Stimulated activated CD8-positive, alpha-beta memory T cell treated with anti-CD3 and anti-CD28 coated beads, Interleukin-4, amount 100 ng/mL, for 1 hour (primary cell): ENCODE measurements at places on chromosomes 6 and 20.

GRCh38 chr6:106561686-106562405, 67.5 kb downstream of the RTN4IP1 start:
- no peak for DNase-seq

GRCh38 chr20:61414455-61414991, 162.5 kb downstream of the CDH4 start:
- no peak for DNase-seq

DNA sequence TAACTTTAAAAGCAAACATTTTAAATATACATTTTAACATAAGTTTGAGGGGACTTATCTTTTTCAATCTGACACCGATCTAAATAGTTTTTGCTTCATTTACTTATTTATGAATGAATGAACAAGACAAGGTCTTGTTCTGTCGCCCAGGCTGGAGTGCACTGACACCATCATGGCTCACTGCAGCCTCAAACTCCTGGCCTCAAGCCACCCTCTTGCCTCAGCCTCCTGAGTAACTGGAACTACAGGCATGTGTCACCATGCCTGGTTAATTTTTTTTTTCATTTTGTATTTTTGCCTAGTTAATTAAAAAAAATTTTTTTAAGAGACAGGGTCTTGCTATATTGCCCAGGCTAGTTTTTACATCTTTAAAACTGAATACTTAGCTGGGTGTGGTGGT, 25.4 kb downstream of the FBXO9 start:
- DNase-seq, result no peak

DNA sequence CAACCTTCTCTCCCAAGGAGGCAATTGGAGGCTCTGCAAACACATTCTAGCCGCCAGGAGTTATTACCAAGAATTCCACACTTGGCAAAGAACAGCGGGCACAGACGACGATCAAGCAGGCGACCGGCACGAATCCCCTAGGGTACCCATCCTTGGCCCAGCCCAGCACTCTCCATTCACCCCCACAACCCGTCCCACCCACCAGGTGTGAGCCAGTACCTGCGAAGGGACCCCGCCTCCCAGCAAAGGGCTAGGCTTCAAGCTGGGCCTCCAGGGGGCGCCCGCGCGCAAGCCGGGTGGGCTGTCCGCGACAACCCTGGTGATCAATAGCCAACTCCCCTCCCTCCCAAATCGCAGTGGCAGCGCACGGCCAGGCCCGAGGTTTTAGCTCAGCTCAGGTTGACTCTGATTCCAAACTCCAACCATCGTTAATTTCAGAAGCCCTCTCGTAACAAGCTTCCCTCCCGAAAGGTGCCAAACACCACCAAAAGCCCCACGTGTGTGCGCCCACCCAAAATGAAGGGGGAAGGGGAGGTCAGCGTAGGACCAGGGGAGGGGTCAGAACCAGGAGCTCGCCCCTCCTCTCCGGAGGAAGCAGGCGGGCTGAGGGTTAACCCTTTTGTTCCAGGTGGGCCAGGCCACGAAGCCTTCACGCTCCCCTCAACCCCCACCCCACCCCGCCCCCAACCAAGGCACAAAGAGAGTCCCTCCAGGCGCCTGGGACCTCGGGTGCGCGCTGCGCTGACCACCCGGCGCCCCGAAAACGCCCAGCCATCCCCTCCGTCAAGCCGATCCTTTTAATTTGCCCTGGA, 2.1 kb downstream of the SALL4 start:
- peak; percentile 20 for DNase-seq

DNA sequence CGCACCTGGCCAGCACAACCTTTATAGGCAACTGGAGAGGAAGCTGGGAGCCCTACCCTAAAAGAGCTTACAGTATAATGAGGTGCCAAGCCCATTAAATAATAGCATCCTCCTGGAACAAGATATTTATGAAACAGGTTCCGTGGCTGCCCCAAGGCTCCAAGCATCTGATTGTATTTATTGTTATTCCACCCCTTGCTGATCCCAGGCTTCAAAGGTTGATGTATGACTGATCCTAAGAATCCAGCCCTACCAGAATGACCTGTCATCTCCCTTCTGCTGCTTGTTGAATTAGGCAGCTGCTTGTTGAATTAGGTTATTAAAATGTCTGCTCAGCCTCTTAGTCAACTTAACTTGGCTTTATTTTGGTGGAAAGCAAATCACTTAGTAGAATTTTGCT, 35.2 kb upstream of the SASH1 start:
- no peak for DNase-seq

- no peak for DNase-seq
Observed at GRCh38 chr6:72969666-72970065, 255.6 kb downstream of the KHDC1L start.

DNA sequence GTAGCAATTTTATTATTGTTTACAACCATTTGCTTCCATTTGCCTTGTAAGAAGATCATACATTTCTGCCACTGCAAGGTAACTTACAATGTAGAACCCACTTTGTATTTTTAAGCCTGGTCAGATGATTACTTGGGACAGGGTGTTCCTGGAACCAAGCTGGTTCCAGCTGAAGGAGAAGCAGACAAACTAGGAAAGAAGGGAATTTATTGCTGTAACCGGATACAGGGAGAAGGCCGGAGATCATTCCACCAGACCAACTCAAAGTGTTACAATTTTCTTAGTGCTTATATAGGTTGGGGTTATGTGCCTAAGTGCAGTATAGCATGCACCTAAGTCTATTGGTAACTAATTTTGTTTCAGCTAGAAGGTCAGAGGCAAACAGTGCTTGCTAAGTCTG, 104.4 kb downstream of the MANEA start:
- no peak for DNase-seq
